ENCODE measurements at places on chromosomes 4 and X.

- DNase-seq, result no peak
Measured at GRCh38 chr4:54961357-54961975, 163.9 kb downstream of the KDR start.

DNA sequence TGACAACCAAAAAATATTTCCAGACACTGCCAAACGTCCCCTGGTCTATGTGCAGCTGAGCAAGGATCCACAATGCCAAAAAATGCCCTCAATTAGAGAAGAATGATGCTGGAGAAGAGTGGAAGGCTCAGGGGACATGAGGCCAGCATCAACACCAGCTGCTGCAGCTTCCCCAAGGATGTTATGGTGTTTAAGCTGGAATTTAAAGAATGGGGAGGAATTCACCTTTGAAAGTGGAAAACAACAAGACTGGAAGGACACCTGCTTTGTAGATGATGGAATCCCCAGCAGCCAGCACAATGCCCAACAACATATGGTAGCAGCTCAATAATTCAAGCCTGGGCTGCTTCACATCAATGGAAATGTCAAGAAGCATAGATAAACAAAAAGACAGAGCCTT lies 20.3 kb upstream of the SMPX start:
- DNase-seq, result no peak

- no peak for DNase-seq
Measured at GRCh38 chr4:185396724-185397385, at the start of gene ANKRD37. TSS of gene ANKRD37 (plus strand) at chr4:185396841. CDS start at chr4:185396924, 83 bp downstream.

DNA sequence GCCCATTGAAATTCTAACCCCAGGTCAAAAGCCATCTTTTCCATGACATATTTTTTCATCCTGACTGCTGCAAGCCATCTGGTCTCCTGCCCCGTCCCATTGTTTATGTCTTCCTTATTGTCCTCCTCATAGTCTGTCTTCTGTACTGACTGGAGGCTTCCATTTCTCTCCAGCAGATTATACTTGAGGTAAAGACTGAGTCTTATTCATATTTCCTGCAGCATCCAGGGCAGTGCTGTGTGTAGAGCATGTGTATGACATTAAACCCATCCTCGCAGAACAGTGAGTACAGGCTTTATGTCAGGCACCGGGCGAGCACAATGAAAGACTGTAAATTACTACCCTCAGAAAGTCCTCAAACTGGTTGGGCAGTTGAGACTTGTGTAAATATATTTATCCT lies 275.1 kb downstream of the C4orf33 start:
- no peak for DNase-seq

GRCh38 chr4:742742-743311 lies 37.2 kb downstream of the PCGF3 start:
- peak; percentile 67 for DNase-seq

DNA sequence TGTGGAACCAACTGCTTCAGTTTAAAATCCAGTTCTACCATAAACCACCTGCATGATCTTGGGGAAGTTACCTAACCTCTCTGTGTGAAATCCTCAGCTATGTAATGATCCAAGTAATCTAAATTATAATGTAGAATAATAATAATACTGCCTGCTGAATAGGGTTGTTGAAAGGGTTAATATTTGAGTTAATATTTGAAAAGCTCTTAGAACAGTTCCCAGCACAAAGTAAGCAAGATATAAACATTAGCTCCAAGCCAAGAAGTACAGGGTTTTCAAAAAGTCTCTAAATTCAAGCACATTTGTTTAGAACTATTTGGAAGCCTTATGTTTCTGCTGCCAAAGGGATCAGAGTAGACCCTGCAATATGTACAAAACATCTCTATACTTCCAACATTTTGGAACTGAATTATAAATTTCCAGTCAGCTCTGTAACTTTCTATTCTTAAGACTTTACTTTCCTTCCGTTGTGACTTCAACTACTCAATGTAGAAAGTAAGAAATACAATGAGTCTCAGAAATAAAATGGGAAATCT lies 76.7 kb upstream of the FAM9C start:
- DNase-seq, result no peak

GRCh38 chrX:8726031-8726652 lies 5.8 kb downstream of the ANOS1 start:
- no peak for DNase-seq

All from stimulated activated CD8-positive, alpha-beta memory T cell treated with anti-CD3 and anti-CD28 coated beads, Interleukin-7, amount 100 ng/mL, for 1 hour (primary cell).